ENCODE measurements at places on chromosomes 3 and 15.

DNA sequence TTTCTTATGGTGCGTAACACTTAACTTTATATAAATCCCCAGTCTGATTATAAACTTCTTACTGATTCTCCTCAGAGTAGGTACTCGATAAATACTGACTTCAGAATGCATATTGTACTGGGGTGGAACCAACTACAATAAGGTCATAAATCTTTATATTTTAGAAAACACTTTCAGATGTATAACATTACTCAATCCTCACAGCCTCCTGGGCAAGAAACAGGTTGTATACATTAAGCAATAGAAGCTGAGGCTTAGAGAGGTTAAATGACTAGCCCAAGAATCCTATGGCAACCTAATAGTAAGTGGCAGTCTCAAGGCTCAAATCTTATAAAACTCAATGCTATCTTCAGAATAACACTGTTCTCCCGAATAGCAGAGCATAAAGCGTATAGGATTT is 9.1 kb downstream of the VPS13C start:
- no peak for DNase-seq

- no peak for DNase-seq
Observed at GRCh38 chr3:127026661-127027060, 43.7 kb downstream of the PLXNA1 start.

DNA sequence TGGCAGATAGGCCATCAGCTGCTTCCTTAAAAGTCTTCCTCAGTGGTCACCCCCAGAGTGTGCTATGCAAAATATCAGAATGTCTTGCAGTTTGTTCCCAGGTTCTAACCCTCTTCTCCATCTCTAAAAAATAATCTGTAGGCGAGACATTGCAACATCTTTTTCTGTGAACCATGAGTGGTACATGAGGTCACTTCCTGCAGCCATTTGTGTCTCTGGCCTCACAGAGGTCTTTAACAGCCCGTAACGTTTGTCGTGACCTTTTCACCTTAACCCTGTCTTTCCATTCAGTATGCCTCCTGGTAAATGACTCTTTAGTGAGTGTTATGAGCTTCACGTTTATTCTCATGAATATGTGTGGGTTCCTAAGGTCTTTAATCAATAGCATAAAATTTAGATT is 145.4 kb downstream of the KLHL25 start:
- no peak for DNase-seq

DNA sequence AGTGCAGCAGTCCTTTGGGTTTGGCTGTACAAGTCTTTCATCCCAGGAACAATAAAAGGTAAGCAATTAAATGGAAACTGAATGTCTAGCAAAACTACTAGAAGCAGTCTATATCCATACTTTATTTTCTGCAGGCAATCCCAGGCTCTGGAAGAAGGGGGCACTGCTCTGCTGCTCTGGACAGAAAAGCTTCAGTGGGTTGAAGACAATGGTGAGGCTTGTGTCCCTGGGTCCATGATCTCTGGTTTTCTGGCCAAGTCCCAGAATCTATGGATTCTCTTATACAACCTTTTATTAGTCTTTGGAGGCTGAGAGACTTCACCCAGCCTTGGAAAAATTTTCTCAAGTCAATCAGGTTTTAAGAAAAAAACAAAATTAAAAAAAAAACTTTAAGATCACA is 35.6 kb downstream of the SCAP start:
- no peak for DNase-seq

DNA sequence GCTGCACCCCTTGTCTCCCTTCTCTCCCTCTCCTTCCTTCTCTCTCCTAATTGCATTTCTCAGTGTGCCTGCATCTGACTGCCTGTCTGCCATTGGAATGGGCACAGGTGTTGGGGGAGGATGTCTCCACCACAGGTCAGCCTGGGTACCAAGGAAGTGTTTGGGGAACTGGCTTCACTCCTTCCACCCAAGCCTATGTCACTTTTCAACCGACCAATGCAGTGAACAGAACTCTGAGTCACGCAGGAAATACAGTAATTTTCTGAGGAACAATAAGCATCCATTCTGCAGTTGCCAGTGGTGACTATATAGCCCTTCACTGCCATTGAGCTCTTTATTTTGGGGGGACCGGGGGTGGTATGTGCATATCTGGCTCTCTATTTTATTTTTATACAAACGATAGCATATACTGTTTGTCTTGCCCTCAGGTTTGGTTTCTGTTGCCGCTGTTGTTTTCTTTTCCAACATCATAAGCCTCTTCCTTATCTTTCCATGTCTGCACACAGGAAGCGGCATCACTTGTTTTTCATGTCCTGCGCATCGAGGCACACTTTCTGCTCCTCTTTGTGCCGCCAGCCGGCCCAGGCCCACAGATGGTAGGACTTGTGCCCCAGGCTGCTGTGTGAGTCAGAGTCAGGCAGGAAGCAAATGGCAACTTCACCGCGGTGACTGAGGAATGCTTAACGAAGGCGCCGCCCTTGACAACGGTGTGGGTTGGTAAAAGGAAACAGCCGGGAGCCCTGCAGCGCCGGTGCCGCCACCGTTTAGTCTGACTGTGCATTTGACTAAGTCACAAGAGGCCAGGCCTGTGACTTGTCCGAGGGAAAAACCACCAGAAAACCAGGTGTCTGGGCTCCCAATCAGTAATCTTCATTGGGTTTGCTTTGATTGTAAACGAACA is 21.1 kb upstream of the CDCP1 start:
- DNase-seq: peak; percentile 33

Measured in activated gamma-delta T cell (primary cell).